ENCODE measurements at places on chromosomes 5 and 9.

GRCh38 chr9:89502038-89502601 lies 4.2 kb upstream of the SEMA4D start:
- DNase-seq: no peak

DNA sequence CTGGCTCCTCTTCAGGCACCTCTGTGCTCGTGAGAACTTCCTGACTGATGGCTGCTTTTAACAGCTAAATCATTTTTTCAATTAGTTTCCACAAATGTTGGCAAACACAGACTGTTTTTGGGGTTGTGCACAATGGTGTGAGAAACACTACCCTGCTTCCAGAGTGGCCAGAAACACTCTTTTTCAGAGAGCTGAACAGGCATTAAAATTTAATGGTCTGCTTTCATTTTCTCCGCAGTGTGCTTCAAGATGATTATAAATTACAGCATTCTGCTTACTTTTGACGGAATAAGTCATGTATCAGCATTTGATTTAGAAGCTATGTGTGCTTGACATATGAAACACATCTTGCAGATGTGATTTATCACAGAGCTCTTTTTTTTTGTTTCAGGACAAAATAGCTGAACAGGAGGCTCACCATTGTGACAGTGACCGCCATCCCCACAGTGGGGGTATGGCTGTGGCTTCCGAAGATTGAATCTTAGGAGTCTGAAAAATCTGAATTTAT lies 454.5 kb upstream of the ZNF608 start:
- no peak for DNase-seq

DNA sequence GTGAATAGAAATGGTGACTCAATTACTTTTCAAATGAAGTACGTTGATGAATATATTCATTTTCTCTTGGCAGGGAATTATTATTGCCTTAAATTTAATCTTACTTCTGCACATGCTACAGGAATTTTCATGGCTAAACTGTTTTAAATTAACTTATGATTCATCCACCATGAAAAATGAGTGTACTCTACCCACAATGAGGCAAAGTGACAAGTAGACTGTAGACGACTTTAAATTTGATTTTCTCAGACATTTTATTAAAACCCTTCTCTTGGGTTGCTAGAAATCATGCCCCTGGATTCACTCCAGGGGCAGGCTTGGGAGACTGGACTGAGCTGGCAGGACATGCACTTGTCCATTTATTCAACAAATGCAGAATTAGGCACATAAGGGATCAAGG lies 23.5 kb upstream of the ERAP2 start:
- no peak for DNase-seq

DNA sequence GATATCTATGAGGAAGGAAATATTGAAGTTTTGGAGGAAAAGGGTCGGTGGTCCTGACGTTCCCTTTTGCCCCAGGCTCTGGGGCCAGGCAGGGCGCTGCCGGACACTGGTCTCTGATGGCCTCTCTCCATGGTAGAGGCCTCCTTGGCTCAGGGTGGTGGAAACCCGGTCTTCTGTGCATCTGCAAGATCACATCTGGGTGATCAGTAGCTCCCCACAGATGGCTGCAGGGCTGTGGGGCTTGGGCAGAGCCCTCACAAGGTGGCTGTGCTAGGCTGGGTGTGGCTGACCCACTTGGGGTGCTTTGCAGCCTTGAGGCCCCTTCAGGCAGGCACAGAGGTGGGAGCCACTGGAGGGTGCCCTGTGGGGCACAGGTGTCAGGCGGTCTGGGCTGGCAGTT lies 53.9 kb upstream of the RNU6ATAC start:
- no peak for DNase-seq

GRCh38 chr9:9752722-9753121 lies 860.1 kb downstream of the PTPRD start:
- no peak for DNase-seq

DNA sequence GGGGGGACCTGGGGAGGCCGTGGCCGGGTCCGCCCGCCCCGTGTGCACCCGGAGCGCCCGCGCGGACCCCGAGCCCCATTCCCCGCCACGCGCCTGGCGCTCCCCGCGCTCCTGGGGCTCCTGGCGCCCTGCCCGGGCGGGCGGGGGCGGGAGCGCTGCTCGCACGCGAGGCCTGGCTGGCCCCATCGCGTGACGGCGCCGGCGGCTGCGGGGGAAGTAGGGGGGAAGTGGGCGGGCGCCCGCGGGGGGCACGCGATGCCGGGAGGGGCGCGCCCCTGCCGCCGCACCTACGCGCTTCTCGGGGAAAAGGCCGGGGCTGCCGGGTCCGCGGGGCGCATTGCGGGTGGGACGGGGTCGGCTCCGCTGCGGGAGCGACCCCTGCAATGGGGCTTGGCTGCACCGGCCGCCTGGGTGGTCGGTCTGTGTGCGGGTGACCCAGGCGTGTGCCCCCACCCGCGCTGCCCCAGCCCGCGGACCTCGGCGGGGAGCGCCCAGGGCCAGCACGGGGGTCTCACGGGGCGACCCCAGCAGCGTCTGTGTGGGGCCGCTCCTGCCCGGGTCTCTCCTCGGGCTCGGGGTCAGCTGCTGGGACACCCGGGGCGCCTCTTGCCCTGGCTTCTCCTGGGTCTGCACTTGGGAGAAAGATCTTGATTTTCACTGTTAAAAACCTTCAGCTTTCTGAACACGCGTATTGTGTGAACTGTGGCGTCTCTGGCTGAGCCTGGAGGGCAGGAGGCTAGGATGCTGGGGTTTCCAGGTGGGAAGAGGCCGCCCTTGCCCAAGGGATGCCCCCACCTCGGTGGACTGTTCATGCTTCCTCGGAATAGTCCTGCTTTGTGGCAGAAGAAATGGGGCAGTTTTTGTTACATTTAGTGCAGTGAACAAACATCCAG lies 52.4 kb downstream of the AHRR start:
- DNase-seq: peak; percentile 34

GRCh38 chr9:88673886-88674285 lies 138.9 kb downstream of the NXNL2 start:
- no peak for DNase-seq

GRCh38 chr5:40873286-40873880 lies 32.2 kb downstream of the CARD6 start:
- no peak for DNase-seq

- DNase-seq: no peak
Measured at GRCh38 chr9:567128-567746, 274.3 kb upstream of the DMRT1 start.

DNA sequence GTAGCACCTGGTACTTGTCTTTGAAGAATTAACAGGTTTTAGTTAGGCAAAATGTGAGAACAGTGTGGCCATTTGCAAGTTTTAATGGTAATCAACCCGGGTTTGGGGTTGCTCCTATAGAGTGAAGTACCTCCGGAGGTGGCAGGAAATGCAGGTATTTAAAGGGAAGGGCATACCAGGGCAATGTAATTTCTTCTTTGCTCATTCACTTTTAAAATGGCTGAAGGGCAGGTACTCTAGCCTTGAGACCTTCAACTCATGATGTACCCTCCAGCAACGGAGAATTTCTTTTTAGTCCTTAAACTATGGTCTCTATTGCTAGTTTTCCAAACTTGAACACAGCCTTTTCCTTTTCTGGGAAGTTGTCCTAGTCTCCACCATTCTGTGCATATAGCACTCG lies 1.3 kb upstream of the HSPA4 start:
- DNase-seq: no peak

DNA sequence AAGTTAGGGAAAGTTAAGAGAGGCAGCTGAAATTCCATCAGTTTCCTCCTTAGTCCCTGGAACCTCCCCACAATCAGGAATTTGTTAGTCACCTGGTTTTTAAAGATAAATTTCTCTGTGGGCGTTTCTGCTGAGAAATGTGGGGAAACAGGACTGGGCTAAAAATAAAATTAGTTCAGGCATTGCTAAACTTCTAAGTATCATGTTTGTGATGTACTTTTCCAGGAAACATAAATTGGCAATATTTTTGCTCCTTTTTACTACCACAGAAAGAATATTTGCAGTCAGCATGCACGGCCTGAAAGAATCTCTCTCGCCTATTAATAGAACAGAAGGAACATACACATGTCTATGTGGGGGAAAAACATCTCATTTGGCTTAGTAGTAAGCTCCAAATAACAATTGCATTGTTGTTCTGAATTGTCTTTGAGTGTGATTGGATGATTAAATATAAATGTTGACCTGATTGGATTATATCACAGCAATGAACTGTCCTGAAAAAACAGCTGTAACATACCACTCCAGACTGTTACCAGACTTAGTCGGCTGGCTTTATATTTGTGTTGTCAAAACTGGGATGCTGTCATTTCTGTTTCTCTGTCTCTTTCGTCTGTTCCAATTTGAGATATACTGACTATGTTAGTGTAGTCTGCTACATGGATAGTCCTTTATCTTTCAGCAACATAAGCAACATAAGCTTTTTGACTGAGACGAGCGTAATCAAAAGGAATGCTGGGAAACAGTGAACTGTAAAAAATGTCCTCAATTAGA lies 12.9 kb downstream of the TJP2 start:
- DNase-seq: no peak

DNA sequence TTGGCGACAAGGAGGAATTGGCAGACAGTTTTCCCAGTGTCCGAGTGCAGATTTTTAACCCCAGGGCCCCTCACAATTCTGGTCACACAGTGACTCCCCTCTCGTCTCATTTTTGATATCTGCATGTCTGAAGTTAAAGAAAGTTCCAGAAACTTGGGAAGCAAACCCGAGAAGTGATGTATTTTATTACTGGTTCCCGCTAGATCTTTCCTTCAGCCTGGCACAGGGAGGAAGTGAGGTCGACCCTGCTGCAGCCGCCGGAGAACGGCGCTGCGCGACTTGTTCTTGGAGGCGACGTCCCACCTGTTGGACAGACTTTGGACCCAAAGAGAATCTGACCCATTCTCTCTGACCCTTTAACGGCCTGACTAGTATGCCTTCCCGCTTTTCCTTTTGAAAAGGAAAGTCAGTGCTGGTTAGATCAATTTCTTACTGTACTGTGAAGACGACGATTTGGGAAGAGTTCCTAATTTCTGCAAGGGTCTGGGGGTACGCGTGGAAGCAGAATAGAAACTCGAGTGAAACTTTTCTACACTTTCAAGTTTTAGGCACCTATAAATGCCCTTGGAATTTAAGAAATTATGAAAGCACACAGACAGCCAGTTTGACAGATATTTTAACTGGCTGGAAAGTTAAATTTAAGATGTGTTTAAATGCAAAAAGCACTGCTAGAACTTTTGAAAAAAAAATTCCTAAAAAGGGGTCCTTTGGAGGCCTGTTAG lies 744 bp downstream of the OTULIN start:
- peak; percentile 55 for DNase-seq

GRCh38 chr9:20065046-20065445 lies 276.2 kb upstream of the SLC24A2 start:
- no peak for DNase-seq

DNA sequence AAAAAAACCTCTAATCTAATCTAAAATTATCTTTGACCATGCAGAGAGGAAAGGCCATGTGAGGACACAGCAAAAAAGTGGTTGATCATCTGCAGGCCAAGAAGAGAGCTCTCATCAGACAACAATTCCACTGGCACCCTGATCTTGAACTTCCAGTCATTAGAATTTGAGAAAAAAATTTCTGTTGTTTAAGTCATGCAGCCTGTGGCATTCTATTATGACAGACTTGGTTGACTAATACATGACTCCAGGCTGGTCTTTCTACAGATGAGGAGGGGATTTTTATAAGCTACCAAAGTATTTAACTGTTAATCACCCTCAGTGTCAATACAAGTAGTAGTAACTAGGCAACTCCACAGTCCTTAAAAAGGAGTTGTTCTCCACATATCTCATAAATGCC lies 358.5 kb upstream of the RGMB start:
- no peak for DNase-seq

- DNase-seq: no peak
Measured at GRCh38 chr9:101138509-101138908, 110.0 kb downstream of the PLPPR1 start.

DNA sequence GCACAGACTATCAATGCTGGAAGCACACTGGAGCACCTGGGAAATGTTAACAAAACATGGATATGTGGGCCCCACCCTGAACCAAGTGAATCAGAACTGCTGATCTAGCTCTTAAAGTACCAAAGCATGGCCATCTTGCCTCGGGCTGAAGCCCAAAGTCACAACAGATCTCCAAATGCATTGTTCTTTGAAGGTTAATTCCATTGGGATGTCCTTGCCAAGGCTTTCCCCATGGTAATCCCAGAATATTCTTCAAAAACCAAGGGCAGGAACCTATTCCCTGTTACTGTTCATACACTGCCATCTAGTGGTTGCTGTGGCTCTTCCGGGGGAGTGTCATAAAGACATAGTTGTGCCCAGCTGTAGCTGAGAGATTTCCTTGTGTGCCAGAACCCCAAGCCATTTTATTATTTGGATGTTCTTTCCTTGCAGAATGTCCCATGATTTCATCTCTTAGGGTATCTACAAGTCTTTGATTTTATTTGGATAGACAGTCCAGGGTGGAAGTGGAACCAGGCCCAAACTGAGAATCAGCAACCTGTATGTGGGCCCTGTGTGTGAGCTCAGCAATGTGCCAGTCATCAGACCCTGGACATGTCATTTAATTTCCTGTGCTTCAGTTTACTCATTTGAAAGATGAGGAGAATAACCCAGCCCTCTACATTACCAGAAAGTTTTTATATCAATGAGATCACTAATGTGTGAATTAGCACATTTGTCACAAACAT lies 290.0 kb downstream of the ACTL7B start:
- no peak for DNase-seq

- no peak for DNase-seq
Measured at GRCh38 chr9:126722252-126722921, 82.5 kb upstream of the ZBTB43 start.

GRCh38 chr5:80554646-80555045 lies 15.4 kb downstream of the ANKRD34B start:
- DNase-seq: no peak

- no peak for DNase-seq
Measured at GRCh38 chr5:82445726-82446335, 167.7 kb upstream of the RPS23 start.

GRCh38 chr5:68415177-68416085 lies 199.9 kb downstream of the PIK3R1 start:
- DNase-seq: no peak

- peak; percentile 43 for DNase-seq
Measured at GRCh38 chr9:135156525-135157510, 69.3 kb downstream of the OLFM1 start.

DNA sequence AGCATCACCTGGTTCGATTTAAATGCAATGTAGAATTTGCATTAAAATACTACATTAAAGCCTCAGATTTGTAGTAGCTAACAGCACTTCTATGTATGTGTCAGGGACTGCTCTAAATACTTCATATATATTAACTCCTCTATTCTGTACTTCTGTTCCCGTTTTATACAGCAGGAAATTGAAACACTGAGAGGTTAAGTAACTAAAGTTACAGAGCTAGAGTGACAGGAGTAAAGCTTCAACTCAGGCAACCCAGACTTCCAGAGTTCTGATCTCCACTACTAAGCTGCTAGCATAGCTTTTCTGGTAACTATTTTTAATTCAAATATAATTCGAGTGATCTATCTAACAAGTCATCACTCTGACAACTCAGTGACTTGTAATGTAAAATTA lies 619 bp upstream of the APC start:
- DNase-seq: no peak

- DNase-seq: no peak
Measured at GRCh38 chr5:14753292-14753691, 88.8 kb downstream of the OTULIN start.

DNA sequence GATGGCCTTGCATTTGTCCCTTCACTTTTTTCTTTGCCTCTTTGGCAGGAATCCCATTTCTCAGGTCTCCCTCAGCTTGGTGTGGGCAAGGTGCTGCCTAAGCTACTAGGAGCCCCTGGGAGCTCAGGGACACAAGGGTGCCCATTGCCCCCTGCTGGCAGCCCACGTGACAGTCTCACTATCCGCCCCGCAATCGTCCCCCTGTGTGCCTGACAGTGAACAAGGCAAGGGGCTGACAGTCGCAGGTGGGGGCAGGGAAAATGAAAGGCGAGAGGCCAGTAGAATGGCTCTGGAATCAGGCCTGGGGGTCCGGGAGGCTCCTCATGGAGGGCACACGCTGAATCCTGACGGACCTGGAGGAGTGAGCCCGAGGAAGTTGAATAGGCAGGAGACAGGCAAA lies 2.0 kb upstream of the PCDH12 start:
- DNase-seq: no peak

Data from liver (tissue), 10 donors.